Pulmonary artery endothelial cell (primary cell): ENCODE measurements at places on chromosomes 11 and 22. TPM values are rescaled to one million over a fixed set of nuclear protein-coding genes. Genes with fewer than 3 reads are reported as not detected.

Gene CHADL
- total RNA-seq = 0.66 and 0.74 TPM in 2 replicates

Gene LINC01488
- not detected in 2 replicates for total RNA-seq

Gene OR10AG1
- not detected in 2 replicates for total RNA-seq

Gene TBX10
- total RNA-seq = not detected in 2 replicates

Gene ADAMTS15
- under 0.01 and 0.07 TPM in 2 replicates for total RNA-seq

Gene KLHDC7B
- not detected in 2 replicates for total RNA-seq

Gene RASD2
- not detected in 2 replicates for total RNA-seq

Gene C1QTNF6
- total RNA-seq = 10.7 and 16.5 TPM in 2 replicates

Gene KRTAP5-10
- not detected in 2 replicates for total RNA-seq

DNA sequence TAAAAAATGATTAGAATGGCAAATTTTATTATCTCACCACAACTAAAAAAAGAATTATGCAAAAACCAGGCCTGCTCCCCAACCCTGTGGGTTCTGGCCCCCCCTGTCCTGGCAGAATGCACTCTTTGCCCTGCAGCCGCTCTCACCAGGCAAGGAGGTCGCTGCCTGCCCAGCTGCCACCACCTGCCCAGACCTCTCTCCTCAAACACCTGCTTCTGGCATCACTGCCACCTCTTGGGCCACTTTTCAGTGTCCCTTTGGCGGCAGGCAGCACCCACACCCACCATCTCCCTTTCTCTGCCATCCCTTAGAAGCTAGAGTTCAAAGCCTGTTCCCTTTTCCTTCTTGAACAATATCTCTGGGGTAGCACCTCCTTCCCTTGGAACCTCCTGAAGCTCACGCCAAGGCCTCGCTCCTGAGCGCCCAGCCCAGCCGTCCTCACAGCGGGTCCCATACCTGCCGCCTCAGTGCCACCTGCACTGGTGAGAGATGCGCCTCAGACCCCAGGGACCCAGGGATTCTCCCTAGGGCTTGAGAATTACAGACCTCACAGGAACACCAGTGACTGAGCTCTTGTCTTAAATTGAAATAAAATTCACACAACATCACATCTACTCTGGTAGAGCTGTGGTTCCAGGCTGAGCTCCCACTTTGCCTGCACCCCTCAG, 44.6 kb downstream of the SGSM3 start:
- DNase-seq = no peak

DNA sequence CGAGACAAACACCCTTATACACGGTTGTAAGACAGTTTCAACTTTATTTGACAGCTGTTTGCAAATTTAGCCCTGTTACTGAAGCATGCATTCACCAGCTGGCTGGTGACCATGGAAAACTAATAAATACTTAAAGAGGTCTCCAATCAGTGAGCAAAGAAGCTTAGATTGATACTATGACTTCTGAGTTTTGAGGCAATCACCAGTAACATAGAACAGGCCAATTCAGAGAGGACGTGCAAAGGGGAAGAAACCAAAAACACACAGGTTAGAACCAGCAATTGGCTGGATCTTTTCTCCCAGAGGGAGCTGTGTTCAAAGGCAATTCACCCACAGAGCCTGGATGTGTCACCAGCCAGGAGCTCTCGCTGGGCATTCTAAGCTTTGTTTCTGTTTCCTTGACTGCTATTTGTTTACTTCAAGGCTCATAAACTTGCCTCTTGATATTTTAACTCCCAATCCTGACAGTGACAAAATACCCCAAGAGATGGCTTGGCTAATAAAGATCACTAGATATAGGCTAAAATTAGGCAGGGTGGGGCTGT, 113.6 kb upstream of the MTMR2 start:
- DNase-seq = no peak

DNA sequence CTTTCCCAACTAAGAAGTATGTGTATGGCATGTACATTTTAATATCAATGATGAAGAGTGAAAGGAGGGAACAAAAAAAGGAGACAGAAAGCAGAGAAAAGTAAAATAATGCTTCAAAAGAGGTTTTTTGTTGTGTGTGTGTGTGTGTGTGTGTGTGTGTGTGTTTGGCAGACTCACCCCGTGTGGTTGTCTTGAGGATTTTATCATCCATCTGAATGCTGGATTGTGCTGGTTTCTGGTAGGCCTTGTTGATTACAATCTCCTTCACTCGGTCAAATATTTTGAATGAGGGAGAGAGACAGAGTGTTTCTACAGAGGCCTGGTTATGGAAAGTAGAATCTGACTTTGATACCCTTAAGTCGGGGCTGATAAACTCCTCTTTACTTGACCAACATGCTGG, 128.5 kb downstream of the ENTHD1 start:
- DNase-seq = no peak

- DNase-seq = no peak
Observed at GRCh38 chr22:19932367-19933206, 9.0 kb upstream of the COMT start.

- no peak for DNase-seq
Observed at GRCh38 chr22:24398409-24398808, 29.0 kb upstream of the ADORA2A start.

- peak; percentile 66 for DNase-seq
Observed at GRCh38 chr11:96311120-96311568, 31.9 kb downstream of the MAML2 start.

DNA sequence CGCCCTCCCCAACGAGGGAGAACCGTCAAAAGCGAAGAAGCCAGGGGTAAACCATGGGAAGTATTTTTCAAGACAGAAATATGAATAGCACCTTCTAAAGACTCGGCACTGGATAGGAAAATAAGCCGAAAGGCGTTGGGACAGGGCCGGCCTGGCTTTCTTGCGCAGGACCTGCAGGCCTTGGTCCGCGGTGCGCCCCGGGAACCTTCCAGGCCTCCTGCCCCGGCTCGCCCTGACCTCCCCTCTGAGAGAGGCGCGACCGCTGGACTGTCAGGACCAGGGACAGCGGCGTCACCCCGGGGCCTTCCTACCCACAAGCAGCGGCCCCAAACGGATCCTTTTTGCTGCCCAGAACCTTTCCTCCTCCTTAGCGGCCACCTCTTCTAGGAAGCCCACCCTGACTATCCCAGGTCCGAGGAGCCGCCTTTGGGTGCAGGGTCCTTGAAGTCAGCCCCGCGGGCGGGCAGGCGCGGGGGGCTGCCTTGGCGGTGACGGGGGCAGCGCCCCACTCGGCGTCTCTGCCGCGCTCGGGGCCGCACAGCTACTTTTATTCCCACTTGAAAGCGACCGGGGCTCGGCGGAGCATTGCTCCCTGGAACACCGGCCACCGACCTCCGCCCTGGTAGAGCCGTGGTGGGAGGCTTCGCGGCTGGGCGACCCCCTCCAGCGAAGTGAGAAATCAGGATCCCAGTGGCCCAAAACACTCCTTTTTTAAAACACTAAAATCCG, 650 bp upstream of the MAPK11 start:
- no peak for DNase-seq

- no peak for DNase-seq
Observed at GRCh38 chr11:122268601-122269130, 152.7 kb upstream of the BLID start.

- no peak for DNase-seq
Observed at GRCh38 chr11:35662061-35662648, 420 bp upstream of the TRIM44 start.

GRCh38 chr11:2185324-2186085, 13.9 kb upstream of the TH start:
- DNase-seq = no peak

GRCh38 chr11:113311536-113311935, 2.8 kb upstream of the TTC12 start:
- no peak for DNase-seq

DNA sequence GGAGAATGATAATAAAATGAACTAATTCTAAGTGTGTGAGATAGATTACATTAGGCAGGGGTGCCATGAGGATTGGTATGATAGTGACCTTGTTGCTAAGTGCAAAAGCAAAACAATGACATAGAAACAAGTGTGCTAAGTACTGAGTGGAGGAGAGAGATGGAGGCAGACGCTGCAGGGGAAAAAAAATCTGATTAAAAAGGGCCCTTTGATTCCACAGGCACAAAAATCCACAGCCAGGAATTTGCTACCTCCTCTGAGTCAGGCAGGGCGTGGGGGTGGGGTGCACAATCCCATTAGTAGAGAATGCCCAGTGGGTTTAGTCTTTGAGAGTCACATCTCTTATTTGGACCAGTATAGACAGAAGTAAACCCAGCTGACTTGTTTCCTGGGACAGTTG, at the start of gene CNTF:
Gene CNTF, plus strand, starts transcription at position 322 of the 400 bp plus-strand sequence. CDS start 88 bp downstream, outside the sequence.
- no peak for DNase-seq

GRCh38 chr11:35158701-35159510, 19.9 kb downstream of the CD44 start:
- no peak for DNase-seq

- DNase-seq = peak; percentile 88
Observed at GRCh38 chr11:46649180-46649738, 31.9 kb downstream of the ATG13 start.

- DNase-seq = no peak
Observed at GRCh38 chr22:19443544-19444211, 3.8 kb downstream of the C22orf39 start.

DNA sequence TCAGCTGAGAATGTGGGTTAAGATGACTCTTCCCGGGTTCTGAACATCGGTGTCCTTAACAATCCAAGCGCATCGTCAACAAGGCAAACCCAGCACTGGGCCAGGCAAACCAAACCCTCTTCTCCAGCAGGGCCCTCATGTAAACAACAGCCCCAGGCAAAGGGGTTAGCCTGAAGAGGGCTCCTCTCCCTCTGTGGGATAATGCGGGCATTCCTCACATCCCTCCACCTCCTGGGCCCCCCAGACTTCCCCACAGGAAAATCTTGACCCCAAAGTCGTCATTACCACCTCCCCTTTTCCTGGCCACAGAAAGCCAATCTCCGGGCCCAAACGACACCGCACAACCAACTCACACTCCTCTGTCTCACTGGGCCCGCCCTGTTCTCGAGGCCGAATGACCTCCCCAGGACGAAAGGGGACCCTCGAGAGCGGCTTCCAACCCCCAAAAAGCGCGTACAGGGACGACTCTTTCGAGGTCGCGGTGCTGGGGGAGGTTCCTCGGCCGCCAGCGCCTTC, 566 bp downstream of the DDB1 start:
- no peak for DNase-seq

DNA sequence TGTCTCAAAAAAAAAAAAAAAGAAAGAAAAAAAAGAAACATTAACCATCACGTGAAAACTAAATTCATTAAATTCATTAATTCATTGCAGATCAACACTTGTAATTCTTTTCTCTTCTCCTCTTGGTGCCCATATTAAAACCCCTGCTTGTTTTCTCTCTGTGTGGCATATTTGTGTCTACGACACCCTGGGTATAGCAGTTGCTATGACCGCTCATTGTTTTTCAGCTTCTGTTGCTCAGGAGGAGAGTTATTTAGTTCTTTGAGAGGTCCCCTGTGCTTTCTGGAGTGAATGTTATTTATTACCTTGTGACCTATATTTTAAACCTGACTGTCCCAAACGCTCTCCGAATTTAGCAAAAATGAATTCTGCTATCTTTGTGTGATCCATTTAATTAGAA, 62.3 kb upstream of the CLMP start:
- no peak for DNase-seq

GRCh38 chr11:100991541-100991940, 138.1 kb downstream of the PGR start:
- DNase-seq = no peak

DNA sequence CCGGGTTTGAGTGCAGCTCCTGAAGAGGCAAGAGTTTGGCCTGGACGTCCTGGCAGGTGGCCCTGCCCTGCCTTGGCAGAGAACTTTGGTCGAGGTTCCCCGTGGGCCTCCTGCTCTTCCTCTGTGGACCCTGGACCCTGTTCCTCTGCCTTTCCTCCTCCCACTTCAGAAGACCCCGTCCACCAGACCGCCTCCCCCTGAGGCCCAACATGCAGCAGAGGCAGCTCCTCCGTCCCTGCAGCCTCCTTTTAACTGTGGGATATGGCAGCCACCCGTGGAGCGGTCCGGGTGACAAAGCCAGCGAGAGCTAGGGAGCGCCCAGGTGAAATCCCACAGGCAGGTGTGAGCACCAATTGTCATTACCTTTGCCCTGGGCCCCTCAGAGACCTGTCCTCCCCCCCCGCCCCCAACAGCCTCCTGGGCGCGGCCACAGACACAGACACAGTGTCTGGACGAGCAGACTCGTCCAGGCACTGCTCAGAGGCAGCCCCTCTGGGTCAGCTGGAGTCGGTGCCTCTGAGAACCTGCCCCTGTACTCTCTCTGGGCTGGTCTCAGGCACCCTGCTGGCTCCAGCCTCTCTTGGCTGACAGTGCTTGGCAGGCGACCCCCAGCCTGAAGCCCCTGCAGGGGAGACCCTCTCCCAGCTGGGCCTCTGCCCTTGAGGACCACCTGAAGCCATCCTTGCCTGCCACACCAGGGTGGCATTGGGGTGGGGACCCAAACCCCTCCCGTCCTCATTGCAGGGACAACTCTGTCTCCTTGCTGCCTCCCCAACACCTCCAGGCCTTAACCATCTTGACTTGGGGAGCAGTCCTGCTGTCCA, 4.1 kb upstream of the PTDSS2 start:
- no peak for DNase-seq
